Stimulated activated CD8-positive, alpha-beta memory T cell treated with anti-CD3 and anti-CD28 coated beads, Interleukin-7, amount 100 ng/mL, for 24 hours (primary cell): ENCODE measurements at places on chromosomes 12 and 14.

DNA sequence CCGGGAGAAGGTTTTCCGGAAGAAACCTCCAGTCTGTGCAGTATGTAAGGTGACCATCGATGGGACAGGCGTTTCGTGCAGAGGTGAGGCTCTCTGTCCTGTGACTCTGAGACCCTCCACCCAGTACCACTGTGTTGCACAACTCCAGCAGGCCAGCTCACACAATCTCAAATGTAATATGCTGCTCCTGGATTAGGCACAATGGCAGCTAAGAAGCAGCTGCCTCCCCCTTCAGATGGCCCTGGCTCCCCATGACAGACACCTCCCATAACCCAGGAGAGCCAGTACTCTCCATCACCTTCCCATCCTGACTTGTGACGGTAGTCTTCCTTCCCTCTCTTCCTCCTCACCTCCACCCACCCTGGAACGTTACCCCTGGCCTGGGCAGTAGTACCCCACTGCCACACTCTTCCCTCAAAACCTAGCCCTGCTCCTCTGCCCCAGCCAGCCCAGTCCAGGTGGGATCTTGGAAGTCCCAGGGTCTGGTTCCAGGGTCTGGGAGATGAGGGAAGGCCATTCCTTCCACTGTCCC lies 2.1 kb downstream of the TNS2 start:
- no peak for DNase-seq

GRCh38 chr12:22285846-22286245 lies 48.7 kb downstream of the ST8SIA1 start:
- no peak for DNase-seq

- no peak for DNase-seq
Measured at GRCh38 chr14:96126339-96126782, 78.3 kb upstream of the BDKRB2 start.

- no peak for DNase-seq
Measured at GRCh38 chr12:90969346-90969745, 14.4 kb upstream of the CCER1 start.

GRCh38 chr14:76351941-76352340 lies 24.0 kb upstream of the ESRRB start:
- no peak for DNase-seq
